ENCODE measurements at places on chromosomes 4 and X.
A peak's percentile ranks its signal among the peaks of the same experiment; 100 is the strongest.

DNA sequence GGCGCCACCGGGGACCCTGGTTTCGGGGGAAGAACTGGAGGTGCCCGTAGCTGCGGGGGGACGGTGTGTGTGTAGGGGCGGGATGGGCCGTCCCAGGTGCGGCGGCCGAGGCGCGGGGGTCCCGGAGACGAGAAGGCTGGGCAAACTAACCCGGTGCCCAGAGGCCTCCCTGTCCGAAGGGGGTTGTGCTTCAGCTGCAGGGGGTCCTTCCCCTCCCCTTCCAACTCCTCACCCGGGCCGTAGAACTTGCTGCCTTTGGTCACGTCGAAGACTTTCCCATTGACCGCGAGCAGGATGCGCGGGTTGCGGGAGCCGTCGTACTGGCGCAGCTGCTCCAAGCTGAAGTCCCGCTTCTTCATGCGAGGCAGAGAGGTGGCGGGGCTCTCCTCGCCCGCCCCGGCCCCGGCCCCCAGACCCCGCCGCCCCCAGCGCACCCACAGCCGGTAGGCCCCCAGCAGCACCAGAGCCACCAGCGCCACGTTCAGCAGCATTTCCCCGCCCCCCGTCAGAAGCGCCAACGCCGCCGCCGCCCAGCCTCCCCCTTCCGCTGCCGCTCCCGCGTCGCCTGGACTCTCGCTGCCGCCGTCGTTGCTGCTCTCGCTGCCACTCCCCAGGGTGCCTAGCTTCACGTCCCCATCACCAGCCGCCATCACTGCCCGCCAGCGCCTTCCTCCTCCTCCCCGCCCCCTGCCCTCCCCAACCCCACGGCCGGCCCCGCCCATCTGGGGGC is at the start of gene PGRMC2:
Gene PGRMC2 (minus strand): TSS at position 673 of the 730 bp plus-strand sequence. CDS start 23 bp downstream, at position 650.
- no peak for DNase-seq

DNA sequence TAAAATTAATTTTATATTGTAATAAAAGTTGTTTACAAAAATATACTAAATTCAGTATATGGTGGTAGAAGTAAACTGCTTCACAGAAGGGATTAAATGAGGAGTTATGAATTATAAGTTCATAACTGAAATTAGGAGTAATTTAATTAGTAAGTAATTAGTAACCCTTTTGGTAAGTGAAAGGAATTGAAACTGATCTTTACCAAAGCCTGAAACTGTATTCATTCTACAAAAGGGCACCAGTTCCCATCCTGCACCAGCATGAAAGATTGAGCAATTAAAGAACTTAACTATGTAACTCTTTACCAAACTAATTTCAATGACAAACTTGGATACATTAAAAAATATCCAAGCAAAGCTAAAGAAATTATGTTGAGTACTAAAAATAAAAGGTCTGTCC is 8.2 kb downstream of the MED14 start:
- DNase-seq = no peak

DNA sequence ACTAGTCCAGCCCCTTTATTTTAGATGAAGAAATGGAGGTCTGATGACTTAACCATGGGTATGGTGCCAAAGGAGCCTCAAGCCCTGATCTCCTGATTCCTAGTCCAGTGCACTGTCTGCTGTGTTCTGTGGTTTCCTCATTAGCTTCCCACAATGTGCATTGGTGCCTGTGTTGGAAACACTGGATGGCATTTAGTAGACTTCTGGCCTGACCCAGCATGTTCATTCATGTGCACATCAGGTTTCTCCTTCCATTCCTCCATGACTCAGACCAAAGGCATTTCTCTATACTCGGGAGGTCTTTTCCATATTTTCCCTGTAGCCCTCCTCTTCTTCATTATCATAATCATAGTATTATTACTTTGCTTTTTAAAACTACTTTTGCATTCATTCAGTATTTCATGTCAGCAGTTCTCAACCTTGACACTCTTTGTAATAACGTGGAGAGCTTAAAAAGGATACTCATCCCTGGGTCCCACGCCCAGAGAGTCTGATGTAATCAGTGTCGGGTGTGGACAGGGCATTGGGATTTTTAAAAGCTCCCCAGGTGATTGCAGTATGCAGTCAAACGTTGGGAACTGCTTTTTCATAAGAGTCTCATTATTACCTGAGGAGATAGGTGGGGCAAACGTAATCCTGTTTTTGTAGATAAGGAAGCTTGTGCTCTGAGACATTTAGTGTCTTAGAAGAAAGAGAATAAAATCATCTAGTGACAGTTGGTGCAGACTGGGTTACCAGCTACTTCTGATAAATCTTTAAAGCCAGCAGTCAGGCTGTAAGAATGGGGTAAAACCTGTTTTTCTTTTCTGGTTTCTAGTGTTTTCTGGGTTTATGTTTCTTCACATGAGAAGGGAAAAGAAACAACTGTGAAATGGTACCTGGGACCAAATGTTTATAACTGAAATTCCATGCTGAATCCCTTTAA is 40.9 kb upstream of the XK start:
- DNase-seq = no peak

DNA sequence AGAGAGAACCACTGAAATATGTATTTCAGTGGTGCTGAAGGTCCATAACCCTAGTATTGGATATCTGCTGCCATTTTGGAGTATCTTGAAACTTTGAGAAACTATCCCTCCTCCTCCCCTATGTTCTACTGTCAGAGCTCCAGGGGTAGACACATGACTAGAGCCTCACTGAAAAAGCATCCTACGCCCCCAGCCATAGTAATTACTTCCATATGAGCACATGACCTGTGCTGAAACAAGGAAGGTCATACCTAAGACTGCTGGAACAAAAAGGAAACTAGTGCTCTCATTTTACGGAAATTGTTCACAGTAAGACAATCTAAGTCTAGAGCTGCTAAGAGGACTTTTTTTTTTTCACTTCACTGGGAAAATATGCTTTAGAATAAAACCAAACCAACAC is 42.0 kb upstream of the MAPK10 start:
- DNase-seq = no peak

- no peak for DNase-seq
Observed at GRCh38 chrX:19579485-19579884, 64.2 kb upstream of the MAP3K15 start.

- peak; percentile 64 for DNase-seq
Observed at GRCh38 chr4:69881173-69881773, 21.3 kb upstream of the SULT1E1 start.

- no peak for DNase-seq
Observed at GRCh38 chr4:119683518-119683917, 54.9 kb upstream of the PDE5A start.

Measured in AML-193 (cell line).